ENCODE measurements at places on chromosomes 6 and 20.

GRCh38 chr20:48921883-48922820 lies 641 bp downstream of the ARFGEF2 start:
- DNase-seq: peak; percentile 76

DNA sequence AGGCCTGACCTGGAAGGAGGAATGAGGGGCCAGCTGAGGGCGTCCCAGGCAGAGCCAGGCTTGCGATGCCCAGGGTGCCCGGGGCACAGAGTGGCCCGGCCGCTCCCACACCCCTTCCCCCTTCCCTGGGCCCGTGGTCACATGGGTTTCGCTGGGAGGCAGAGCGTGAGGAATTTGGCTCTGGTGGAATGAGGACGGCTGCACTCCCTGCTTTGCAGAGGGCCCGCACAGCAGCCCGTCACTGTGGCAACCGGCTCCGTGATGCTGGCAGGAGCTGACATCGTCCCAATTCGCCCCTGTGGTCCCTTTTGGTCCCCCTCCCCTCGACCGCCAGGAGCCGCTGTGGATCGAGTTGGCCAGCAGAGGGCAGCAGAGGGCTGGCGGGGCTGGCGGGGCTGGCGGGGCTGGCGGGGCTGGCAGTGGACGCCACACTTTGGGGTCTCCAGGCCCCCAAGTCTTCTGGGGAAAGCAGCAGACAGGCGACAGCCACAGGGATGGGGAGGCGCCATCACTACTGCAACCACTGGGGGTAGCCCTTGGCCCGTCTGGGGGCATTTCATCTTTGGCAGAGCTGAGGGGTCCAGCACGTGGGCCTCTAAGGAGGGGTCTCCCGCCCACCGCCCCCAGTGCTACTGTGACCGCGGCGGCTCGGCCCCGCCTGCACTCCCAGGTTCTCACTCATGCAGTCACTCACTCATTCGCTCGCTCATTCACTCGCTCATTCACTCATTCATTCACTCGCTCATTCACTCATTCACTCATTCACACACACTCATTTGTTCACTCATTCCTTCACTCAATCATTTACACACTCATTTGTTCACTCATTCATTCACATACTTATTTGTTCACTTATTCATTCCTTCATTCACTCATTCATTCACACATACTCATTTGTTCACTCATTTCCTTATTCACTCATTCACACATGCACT lies 49.7 kb upstream of the BHLHE23 start:
- DNase-seq: peak; percentile 67

DNA sequence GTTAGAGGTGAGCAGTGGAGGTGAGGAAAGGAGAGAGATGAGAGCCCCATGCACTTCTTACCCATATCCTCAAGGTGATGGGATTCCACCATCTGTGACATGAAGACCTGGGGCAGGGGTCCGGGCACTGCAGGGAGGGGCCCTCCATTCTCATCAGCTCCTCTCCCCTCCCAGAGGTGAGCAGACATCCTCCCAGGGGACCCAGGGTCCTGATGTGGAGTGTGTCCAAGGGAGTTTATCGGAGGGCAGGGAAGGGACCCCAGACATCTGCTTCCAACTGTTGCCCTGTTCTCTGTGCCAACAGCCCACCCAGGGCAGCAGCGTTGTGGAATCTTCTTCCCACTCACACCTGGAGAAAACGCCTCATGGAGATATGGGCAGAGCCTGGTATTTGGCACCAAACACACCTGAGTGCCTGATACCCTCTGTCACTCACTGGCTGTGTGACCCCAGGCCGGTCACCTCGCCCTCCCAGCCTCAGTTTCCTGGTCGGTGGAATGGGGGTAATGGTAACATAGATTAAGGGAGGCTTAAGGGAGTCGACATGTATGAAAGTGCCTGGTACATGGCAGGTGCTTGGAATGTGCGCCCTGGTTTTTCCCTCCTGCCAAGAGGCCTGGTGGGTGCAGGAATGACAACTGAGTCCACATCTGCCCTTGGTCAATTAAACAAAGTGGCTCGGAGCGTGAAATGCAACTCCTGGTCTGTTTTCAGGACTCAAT lies 227.9 kb downstream of the PREX1 start:
- no peak for DNase-seq

- DNase-seq: no peak
Measured at GRCh38 chr20:57620999-57621398, 773 bp upstream of the ZBP1 start.

DNA sequence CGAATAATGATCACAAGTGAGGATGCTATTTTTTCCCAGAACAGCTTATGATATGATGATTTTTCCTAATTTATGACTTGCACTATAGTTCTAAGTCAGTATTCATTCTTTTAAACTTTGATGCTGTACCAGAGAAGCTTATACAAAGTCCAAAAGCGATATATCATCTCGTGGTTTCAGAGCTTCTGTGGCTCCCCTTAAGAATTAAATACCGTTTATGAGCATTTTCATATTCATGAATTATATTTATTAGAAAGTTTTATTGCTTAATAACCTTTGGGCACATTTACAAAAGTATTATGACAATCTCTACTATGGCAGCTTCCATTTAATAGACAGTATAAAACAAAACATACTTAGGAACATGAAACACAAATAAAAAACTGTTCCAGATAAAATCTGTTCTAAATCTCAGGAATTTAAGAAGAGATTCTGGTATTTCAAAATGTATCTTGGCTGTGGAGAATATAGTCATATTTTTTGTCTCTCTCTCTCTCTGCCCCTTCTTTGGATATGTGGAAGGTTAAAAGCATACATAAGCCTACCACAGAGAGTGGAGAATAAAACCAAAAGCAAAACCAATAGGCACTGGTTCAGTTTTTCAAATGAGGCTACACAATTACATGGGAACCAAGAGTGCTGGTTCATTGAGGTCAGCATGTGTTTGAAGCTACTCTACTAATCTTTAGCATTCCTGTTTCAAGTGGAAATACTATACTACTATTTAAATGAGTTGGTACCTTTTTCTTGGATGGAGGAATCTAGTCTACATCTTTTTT lies 884.5 kb upstream of the GJE1 start:
- no peak for DNase-seq

- peak; percentile 15 for DNase-seq
Measured at GRCh38 chr6:132812255-132812732, 2.1 kb upstream of the RPS12 start.

DNA sequence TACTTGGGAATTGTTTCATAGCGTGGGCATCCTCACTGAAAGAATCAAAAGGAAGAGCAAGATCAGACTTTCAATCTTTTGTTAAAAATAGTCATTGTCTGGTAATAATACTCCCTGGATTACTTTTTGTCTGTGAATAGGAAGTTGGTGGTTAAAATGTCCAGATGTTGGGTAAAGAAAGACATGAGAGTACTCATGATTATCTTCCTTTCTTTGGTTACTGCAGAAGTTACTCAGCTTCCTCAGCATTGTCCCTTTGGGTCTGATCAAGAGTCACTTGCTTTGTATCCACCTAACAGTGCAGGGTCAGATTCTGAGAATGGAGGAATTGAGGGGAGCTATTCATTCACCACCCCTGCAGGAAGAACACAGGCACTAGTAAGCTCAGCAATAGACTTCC lies 54.6 kb downstream of the RIN2 start:
- no peak for DNase-seq

GRCh38 chr6:1773700-1774099 lies 164.0 kb downstream of the FOXC1 start:
- DNase-seq: no peak

GRCh38 chr6:138422861-138423260 lies 18.8 kb downstream of the HEBP2 start:
- DNase-seq: no peak

DNA sequence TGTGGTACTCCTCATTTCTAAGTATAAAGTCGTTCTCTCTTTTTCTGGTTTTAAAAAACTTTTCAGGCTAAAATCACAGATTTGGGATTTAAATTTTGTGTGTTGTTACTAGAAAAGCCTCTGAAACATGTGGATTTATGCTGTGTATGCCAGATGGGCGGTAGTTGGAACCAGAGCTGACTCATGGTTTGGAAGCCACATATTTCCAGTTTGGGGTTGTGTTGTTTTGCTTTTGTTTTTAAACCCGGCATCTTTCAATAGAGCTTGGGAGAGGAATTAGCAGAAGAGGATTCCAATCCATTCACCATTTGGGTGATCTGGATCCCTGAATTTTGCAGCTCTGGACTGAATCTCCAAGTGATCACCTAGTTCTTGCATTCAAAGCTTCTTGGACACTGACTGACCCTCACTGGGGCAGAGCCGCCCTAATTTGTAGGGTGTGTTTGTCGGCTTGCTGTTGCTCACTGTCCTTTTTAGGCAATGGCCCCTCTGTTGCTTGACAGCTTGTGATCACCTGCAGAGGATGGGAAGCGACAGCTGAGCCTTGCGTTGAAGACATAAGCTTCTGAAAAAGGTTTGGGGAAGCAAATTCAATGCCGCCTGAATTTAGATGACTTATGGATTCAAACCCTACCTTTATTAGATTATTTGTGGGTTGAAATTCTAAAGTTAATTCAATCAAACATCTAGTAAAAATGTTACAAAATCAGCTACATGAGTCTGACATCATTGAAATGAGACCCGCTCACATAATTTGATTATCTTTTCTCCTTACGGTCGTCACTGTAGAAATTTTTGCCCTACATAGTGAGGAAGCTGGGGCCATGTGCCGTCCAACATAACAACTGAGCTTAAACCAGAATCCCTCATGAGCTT lies 79.9 kb upstream of the CD83 start:
- peak; percentile 52 for DNase-seq

GRCh38 chr6:169853196-169854082 lies 102.0 kb downstream of the ERMARD start:
- DNase-seq: no peak

DNA sequence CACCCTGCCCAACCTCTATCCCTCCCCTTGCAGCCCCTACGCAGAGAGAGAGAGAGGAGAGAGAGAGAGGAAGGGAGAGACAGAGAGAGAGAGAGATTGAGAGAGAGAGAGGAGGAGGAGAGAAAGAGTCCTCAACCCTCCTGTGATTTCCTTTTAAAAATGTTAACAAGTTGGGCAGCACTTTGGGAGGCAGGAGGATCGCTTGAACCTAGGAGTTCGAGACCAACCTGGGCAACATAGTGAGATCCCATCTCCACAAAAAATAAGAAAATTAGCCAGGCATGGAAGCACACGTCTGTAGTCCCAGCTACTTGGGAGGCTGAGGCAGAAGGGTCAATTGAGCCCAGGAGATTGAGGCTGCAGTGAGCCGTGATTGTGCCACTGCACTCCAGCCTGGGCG lies 30.1 kb downstream of the CPNE5 start:
- DNase-seq: no peak

- no peak for DNase-seq
Measured at GRCh38 chr6:147214248-147215227, 10.3 kb downstream of the STXBP5 start.

- DNase-seq: peak; percentile 71
Measured at GRCh38 chr20:62993856-62994494, 12.8 kb downstream of the BHLHE23 start.

- DNase-seq: peak; percentile 39
Measured at GRCh38 chr6:50128420-50129005, 78.8 kb upstream of the DEFB112 start.

GRCh38 chr20:59074456-59074855 lies 31.9 kb upstream of the PRELID3B start:
- DNase-seq: no peak

DNA sequence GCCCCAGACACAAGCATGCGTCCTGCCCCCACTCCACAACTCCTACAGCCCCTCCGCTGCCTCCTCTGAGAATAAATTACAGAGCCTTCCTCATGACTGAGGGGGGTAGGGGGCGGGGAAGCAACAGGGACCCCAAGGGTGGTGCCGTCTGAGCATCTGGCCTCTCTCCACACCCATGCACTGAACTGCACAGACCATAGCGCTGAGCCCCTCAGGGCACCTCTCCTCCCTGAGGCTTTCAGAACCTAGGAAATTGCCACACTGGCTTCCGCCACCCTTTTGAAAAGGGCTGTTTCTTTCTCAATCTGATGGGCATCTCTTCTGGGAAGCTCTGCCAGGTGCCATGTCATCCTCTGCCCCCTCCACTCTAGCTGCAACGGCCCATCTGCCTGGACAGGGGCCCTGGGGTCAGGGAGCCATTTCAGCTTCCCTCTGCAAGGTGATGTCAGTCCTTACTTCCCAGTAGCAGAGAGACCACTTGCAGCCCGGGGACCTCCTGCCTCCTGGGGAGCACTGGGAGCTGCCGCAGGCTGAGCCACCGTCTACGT lies 2.5 kb downstream of the CST7 start:
- no peak for DNase-seq

DNA sequence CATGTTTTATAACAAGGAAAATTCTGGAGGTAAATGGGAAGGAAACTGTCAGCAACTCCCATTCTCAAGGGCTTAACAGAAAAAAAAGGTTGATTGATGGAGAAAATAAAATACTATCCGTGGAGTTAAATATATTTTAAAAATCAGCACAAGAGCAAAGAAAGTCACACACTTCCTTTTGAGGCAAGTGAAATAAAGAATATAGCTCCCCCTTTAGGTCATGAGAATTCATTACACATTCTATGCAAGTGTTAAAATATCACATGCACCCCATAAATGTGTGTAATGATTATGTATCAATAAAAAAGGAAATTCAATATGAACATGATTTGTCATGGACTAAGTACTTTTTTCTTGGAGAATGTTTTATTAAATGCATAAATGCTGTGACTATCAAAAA lies 349.2 kb downstream of the TPBG start:
- no peak for DNase-seq

DNA sequence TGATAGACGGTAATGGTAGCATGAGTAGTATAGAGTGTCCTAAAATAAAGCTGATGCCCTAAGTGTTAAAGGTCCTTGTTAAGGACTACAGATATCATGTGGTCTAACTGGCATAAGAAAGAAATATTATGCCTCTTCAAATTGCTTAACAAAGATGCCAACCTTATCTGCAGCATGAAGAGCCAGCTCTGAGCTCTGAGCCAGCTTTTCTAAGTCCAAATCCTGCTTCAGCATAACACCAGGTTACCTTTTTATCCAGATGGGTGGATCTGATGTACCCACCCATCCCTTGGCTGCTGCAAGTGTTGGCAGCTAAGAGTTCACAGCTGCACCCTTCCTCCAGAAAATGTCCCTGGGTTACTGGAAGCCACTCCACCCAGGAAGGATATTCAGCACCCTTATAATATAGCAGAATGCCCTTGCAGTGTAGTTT lies 83.8 kb downstream of the TENT5A start:
- no peak for DNase-seq

DNA sequence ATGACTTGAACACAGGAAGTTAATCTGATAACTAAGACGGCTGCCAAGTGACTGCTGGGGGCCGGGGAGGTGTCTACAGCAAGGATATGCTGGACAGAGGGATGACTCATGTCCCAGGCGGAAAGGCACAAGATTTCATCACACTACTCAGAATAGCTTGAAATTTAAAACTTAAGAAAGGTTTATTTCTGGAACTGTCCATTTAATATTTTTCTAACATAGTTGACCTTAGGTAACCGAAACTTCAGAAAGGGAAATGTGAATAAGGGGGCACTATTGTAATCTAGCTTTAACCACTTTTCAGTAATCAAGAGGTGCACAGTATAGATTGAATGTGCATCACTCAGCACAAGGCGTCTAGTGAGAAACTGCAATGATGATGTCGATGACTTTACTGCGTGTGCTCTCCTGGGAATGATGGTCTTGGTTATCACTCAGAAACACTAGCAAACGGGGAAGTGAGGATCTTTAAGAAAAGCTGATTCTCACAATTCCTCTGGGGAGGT lies 171.5 kb downstream of the QKI start:
- DNase-seq: no peak

GRCh38 chr6:121897337-121897760 lies 461.9 kb downstream of the GJA1 start:
- no peak for DNase-seq

- DNase-seq: no peak
Measured at GRCh38 chr6:67133973-67134372, 1426.9 kb upstream of the EYS start.

All from NCI-H82 (cell line).